ENCODE measurements at places on chromosomes 12 and 14.

DNA sequence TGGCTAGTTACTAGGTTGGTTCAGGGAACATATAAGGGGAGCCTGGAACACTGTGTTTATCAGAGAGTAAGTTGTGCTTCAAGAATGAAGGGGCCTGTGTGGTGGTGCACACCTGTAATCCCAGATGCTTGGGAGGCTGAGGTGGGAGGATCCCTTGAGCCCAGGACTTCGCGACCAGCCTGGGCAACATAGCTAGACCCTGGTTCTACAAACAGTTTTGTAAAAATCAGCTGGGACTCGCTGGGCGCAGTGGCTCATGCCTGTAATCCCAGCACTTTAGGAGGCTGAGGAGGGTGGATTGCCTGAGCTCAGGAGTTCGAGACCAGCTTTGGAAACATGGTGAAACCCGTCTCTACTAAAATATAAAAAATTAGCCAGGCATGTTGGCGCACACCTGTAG lies 42.1 kb upstream of the GPR132 start:
- DNase-seq = no peak

- DNase-seq = no peak
These were observed 660.9 kb upstream of the MGAT4C start for GRCh38 chr12:86917121-86917520.

- no peak for DNase-seq
These were observed 444.6 kb downstream of the RAD51B start for GRCh38 chr14:68264260-68264569.

DNA sequence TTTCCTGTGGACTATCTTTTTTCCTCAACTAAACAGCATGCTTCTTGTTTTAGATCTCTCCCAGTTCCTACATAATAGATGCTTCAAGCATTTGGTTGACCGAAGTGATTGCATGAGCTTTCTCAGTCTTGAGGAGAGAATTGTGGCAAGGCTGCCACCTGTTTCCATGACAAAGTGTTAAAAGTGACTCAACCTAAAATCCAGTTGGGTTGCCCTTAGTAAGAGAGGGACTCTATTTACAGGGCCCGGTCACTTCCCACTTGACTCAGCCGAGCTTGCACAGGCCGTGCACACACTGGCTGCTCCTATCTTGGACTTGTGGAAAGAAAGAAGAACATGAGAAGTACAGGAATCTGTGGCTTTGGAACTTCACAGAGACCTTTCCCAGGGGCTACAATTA lies 2.1 kb upstream of the B4GALNT3 start:
- DNase-seq = no peak

DNA sequence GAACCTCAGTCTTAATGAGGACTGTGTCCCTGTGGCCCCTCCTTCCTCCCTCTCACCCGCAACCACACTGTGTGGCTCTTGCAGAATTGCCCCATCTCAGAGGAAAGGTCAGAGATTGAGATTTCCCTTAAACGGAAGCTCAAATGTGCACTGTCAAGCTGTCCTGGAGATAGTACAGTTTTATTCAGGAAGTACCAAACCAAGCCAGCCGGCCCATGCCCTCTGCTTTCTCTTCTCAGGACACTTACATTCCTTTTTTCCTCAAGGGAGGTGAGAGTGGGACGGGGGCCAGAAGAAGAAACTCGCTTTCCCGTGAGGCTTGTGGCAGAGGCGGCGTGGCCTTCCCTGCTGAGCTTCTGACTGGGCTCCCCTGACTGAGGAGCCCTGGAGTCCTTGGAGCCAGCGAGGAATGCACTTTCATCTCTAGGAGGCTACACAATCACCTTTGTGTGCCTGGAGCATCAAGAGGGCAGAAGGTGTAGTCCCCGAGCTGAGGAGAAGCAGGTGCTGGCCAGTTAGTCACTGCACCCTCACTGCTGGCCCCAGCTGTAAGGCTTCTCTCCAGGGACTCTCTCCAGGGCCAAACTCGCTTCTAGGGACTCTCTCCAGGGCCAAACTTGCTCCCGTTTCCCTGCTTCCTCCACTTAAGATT lies 24.1 kb upstream of the ATP2A2 start:
- DNase-seq = no peak

GRCh38 chr12:13326076-13326475 lies 129.6 kb downstream of the EMP1 start:
- no peak for DNase-seq

DNA sequence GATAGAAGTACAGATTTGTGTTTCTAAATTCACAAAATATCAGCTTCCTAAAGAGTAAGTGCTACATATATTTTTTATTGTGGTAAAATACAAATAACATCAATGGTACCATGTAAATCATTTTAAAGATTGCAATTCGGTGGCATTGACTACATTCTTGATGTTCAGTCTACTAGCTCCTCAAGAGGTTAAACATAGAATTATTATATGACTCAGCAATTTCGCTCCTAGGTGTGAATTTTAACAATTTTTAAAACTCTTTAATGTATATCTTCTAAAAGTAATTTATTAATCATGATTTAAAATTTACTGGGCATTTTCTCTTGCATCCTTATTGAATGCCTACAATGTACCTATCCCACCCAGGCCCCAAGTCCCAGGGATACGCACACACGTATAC lies 29.8 kb upstream of the OAS1 start:
- no peak for DNase-seq

GRCh38 chr14:103028161-103028767 lies 29.1 kb downstream of the CDC42BPB start:
- DNase-seq = no peak

GRCh38 chr14:34050606-34051005 lies 99.7 kb upstream of the EGLN3 start:
- no peak for DNase-seq

GRCh38 chr12:32000373-32001005 lies 41.3 kb downstream of the RESF1 start:
- DNase-seq = no peak

- no peak for DNase-seq
These were observed 14.9 kb upstream of the SERPINA6 start for GRCh38 chr14:94338023-94338422.

- DNase-seq = no peak
These were observed 39.1 kb downstream of the SPATA7 start for GRCh38 chr14:88424573-88424972.

DNA sequence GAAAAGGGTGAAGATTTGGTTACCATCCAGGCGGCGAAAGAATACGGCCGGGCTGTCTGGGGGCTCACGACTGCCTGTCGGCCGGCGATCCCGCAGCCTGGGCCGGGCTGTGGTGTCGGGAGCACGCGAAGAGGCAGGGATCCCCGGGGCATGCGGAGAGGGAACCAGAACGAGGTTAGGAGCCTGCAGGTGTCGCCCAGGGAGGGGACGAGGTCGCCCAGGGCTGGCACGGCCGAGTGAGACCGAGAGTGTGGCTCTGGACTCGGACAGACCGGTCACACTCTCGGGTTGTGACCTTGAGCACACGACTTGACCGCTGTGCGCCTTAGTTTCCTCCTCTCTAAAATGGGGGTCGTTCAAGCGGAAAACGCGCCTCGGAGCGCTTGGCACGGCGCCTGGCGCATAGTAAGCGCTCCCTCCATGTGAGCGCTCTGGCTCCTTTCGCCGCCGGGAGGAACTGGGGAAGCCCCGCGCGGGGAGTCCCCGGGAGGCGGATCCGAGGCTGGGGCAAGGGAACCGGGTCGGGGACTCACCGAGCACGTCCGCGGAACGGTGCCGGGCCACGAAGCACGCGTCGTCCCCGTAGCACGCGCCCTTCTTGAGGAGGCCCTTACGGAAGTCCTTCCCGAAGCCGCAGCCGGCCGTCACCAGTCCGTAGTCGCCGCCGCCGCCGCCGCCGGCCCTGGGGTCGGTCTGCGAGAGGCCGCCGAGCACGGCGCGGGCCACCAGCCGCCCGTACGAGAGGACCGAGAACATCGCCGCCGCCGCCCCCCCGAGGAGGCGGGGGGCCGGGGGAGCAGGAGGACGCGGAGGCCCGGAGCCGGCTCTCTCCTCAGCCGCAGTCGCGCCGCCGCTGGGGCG lies 612 bp downstream of the PPTC7 start:
- DNase-seq = peak; percentile 57

DNA sequence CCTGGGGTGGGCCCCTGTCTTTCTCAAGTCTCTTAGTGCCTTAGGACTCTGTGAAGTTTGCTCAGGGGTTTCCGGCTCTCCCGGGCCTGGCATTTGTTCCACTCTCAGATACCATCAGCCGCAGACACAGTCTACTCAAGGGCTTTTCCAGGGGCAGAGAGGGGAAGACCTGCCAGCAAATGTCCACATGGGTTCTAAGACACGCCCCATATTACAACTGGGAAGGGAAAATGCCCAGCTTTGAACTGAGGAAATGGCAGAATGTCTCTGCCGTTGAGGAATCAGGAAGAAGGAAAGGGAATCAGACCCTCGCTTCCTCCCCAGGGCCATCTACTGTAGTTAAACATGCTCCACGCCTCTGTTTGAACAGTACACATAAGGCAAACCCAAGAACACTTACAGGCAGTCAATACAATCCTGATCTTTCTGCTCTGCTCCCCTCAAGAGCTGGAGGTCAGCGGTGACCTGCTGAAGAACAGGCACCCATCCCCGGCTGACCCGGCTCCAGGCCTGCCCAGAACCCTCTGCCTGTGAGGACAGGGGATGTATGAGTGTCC lies 7.9 kb downstream of the CCDC85C start:
- DNase-seq = no peak

- no peak for DNase-seq
These were observed 53.8 kb downstream of the PEBP1 start for GRCh38 chr12:118189741-118190191.

GRCh38 chr14:53214384-53214783 lies 61.3 kb upstream of the DDHD1 start:
- DNase-seq = no peak

DNA sequence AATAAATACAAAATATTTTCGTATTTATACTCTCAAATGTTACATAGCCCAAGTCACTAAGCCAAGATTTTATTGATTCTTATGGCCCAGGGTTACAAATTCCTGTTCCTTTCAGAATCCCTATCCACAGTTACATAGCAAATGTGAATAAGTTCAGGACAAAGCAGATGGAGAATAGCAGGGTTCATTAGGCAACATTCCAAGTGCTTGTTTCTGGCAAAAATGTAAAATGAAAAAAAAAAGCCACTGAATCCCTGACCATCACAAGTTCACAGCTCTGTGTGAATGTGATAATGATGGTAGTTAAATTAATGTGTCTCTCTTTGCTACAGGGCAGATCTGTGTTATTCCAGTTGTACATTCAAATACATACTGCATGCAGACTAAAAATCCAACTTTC lies 74.6 kb downstream of the KCNC2 start:
- DNase-seq = no peak

DNA sequence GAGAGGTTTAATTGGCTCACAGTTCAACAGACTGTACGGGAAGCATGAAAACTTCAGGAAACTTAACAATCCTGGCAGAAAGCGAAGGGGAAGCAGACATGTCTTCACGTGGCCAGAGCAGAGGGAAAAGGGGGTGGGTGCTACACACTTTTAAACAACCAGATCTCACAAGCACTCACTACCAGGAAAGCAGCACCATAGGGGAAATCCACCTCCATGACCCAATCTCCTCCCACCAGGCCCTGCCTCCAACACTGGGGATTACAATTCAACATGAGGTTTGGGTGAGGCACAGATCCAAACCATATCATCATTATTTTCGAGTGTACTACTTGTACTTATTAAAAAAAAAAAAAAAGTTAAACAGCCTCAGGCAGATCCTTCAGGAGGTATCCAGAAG lies 29.9 kb downstream of the RXYLT1 start:
- no peak for DNase-seq

Measured in activated naive CD4-positive, alpha-beta T cell (primary cell).